ENCODE measurements at places on chromosomes 16 and 17.

DNA sequence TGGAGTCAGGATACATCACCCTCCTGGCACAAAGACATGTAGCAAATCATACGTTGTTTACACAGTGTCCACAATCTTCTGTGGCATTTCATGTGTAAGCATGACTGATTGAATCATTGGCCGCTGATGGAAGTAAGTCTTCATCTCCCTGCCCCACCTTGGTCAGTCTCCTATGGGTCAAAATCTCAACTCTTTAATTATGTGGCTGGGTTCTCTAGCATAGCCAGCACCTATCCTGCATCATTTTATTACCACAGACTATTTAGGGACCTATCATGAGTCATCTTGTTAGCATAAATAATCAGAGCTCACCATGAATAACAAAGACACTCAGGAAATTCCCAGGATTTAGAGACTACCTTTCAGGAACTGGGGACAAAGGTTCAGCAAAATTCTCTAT is 15.9 kb downstream of the TANC2 start:
- DNase-seq, result no peak

GRCh38 chr16:81879625-81880024 is 100.5 kb downstream of the PLCG2 start:
- DNase-seq, result peak; percentile 25

DNA sequence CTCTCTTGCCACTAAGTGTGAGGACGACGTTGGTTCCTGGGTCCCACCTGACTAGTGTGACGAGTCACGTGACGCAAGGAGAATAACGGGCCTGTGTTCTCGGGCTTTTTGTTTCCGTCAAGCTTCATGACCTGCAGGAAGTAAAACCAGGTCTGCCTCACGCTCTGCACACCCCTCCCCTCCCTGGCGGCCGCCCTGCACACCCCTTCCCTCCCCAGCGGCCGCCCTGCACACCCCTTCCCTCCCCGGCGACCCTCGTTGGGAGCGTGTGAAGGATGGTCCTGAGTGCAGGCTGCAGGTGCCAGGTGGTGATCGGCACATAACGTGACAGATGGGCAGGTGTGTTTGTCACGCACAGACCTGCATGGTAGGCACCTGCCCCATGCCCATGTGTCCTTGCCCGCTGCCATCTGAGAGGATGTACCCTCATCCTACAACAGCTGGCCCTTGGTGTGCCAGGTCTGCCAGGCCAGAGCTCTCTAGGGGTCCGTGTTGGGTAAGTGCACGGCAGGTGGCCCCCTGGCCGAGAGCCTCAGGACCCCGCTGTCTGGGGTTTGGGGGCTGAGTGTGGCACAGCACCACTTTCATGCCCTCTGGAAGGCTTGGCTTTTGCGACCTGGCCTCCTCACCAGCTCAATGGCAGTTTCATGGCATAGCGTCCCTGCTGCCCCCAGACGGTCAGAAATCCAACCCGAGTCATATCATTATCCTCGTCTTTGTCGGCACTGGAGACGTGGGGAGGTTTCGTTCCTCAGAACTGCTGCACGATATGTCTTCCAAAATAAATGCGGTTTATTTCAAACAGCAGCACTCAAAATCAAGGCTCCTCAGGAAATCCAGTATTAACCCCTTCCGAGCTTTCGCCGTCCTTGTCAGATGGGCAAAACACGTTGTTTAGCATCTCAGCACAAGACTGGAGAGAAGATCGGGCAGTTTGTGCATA is 191.8 kb upstream of the CHMP6 start:
- DNase-seq, result no peak

- no peak for DNase-seq
These were observed 1.4 kb downstream of the HIRIP3 start for GRCh38 chr16:29993903-29994599.

- DNase-seq, result no peak
These were observed 254.3 kb upstream of the TNRC6C start for GRCh38 chr17:77704048-77704815.

DNA sequence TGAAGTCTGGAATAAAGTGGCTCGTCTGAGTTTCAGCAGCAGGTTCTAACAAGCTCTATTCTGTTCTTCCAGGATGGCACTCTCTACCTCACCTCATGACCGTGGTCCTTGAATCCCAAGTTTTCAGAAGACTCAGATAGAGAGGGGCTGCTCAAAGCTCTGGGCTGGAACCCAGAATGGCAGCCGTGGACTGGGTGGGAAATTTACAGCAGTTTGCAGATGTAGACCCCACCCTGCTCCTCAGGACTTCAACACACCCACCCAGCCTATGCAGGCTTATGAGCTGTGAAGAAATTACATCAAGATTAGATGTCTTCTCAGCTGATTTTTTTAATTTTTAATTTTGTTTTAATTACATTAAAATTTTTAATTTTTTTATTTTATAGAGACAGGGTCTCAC is 59.4 kb downstream of the METRNL start:
- DNase-seq, result no peak

DNA sequence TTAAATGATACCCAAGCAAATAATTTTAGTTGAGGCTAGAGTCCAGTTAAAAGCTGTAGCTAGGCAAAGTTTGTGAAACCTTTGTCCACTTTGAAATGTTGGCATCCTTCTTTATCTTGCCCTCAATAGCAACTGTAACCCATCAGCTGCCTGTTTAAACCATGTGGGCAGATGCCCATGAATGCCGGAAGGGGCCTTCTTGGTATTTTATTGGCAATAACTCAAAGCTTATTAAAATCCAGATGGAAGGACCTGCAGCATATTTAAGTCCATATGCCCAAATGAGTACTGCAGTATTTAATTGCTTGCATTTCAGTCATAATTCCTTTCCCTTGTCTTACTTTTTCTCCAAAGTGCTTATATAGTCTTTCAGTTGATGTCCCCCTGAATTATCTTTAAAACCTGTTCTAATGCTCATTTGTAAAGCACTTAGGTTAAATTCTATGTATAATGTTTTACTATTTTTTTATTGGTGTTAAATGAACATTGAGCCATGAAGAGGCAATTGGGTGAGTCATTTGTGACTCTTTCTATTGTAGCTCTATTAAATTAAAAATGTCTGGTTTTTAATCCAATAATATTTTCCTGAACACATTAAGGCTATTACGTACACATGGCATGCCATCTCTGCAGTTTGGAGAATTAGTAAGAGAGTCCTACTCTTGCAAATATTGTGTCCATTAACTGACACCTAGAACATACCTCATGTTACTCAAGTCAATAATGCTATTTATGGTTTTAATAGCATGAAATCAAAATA is 225.3 kb downstream of the KCNJ2 start:
- no peak for DNase-seq

GRCh38 chr17:19384723-19385391 is 2.1 kb downstream of the MFAP4 start:
- DNase-seq, result no peak

GRCh38 chr16:75266738-75267630 is 15.6 kb upstream of the BCAR1 start:
- no peak for DNase-seq

GRCh38 chr17:7897090-7897489 is 8.5 kb downstream of the CHD3 start:
- no peak for DNase-seq

DNA sequence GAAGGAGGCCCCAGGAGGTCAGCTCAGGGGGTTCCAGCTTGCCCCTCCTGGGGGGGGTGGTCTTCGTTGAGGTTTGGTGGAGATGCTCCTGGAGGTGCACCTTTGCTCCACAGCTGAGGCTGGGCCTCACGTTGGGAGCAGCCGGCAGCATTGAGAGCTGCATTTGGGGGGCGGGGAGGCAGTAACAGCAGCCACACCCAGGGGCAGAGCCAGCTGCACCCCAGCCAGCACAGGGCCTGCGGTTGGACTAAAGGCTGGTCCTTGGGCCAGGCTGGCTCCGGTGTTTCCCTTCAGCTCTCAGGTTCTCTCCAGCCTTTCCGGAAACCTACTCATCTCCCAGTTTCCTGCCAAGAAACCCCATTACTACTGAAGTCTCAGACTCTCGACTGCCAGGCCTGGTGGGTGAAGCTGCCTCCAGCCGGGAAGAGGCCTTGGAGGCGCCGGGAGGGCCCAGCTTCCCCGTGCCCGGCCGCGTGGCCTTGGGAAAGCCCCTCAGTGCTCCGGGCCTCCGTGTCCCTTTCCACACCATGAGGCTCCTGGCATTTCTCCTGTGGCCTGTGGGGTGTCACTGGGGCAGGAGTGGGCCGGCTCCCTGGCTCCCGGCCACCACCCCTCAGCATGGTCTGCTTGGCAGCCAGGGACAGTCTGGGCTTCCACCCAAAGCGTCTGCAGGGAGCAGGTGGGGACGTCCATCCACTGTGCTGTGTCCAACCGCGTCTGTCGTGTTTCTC is 14.0 kb upstream of the BAIAP2 start:
- DNase-seq, result no peak

- DNase-seq, result peak; percentile 88
These were observed 8.1 kb upstream of the FLYWCH2 start for GRCh38 chr16:2874912-2875362.

GRCh38 chr17:27438348-27438998 is 17.8 kb upstream of the KSR1 start:
- no peak for DNase-seq

DNA sequence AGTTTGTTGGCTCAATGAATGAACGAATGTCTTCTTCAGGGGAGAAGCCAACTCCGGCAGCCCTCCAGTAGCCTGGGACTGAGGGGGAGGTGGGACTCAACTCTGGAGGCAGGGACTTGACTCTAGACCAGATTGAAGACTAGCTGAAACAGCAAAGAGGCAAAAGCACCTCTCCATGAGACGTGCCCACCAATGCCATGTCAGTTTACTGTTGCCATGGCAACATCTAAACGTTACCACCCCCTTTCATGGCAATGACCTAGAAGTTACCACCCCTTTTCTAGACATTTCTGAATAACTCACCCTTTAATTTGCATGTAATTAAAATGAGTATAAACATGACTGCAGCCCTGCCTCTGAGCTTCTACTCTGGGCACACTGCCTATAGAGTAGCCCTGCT is 91.8 kb downstream of the ASIC2 start:
- DNase-seq, result peak; percentile 1

- no peak for DNase-seq
These were observed 734 bp downstream of the PGAP3 start for GRCh38 chr17:39687101-39687545.

- DNase-seq, result no peak
These were observed 10.3 kb upstream of the CDIPT start for GRCh38 chr16:29873319-29873718.

DNA sequence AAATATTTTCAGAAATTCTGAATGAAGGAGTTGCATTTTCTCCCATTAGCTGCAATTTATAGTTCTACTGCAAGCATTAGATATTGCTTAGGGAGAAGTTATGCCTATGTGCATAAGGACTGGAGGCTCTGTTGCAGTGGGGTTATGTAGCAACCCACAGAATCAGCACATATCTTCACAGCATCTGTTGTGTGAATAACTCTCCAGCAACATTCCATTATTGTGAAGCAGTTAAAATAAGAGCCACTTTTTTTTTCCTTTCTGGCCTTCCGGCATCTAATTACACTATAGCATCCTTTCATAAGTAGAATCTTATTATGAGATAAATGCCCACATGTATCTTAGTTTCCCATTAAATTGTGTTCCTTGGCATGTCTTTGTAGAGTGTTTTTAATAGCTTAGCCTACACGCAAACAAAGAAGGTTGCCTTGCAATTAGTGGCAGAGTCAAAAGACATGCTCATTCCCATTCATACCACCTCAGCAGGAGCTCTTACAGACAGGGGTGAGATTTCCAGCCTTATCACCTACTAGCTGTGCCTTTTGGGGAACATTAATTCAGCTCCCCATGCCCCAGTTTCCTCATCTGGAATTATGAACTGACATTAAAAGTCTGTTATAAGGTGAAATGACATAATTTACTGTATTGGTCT is 596.0 kb upstream of the GOT2 start:
- no peak for DNase-seq

GRCh38 chr16:17829811-17830210 is 359.1 kb upstream of the XYLT1 start:
- DNase-seq, result no peak
